ENCODE measurements at places on chromosomes 12 and 14.

GRCh38 chr14:29925736-29926135, 1.9 kb downstream of the PRKD1 start:
- DNase-seq: no peak

GRCh38 chr14:20614038-20614840, 23.1 kb upstream of the RNASE12 start:
- DNase-seq: no peak

- peak; percentile 63 for DNase-seq
Measured at GRCh38 chr12:75977952-75978671, 53.5 kb downstream of the PHLDA1 start.

- DNase-seq: no peak
Measured at GRCh38 chr14:90381999-90382451, 14.8 kb upstream of the CALM1 start.

DNA sequence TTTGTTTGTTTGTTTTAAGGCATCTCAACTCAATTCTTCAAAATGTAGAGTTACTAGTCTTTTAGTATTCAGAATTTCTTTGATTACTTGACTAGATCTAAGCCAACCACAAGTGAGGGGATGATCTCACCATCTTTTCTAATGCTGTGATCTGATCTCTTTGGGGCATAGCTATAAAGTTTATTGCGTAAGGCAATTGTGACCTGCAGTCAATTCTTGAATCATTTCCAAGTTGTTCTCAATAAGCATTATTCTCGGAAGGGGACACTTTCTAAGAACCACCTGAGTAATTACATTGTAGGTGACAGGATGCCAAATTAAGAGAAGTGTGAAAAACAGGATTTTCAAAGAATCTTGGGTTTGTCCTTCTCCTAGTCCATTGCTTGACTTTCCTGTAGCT, 13.1 kb downstream of the DACT1 start:
- no peak for DNase-seq

DNA sequence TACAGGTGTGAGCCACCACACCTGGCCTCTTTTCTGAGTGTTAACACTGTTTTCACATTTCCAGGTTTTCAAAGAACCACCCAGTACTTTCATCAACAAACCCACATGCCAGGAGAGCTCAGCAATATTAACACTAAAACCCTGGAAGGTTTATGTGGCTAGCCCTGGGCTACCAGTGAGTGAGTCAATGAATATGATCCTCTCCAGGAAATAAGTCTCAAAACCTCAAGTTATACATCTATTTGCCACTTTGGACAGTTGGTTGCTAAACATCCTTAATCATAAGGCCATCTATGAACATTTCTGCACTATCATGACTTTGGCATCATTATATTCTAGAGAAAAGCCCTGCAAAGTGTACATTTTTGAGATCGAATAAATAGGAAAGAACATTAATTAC, 6.3 kb upstream of the CDKL1 start:
- no peak for DNase-seq

- DNase-seq: no peak
Measured at GRCh38 chr14:39015964-39016577, 87.0 kb downstream of the SEC23A start.

GRCh38 chr14:81797315-81797714, 263.7 kb upstream of the SEL1L start:
- no peak for DNase-seq

DNA sequence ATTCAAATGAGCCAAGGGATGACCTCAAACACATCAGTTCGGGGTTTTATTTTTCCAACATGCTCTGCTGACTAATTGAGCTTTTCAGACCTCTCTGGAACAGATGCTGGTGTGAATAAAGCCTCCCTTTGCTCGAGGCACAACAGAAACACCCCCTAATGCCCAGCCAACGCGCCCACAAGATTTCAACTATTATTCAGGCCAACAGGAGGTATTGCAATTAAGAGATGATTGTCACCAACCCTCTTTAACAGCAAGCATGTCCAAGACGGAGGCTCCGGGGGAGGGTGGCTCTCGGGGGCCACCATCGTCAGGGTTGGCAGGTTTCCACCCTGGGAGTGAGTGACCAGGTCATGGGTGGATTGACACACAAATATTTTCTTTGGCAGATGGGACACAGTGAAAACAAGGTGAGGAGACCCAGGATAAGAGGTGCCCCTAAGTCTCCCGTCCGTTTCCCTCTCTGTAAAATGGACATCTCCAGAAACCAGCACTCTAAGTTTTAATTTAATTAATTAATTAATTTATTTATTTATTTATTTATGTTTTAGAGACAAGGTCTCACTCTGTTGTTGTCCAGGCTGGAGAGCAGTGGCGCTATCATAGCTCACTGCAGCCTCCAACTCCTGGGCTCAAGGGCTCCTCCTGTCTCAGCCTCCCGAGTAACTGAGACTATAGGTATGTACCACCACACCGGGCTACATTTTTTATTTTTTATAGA, 56.1 kb downstream of the MAP1LC3B2 start:
- DNase-seq: no peak

DNA sequence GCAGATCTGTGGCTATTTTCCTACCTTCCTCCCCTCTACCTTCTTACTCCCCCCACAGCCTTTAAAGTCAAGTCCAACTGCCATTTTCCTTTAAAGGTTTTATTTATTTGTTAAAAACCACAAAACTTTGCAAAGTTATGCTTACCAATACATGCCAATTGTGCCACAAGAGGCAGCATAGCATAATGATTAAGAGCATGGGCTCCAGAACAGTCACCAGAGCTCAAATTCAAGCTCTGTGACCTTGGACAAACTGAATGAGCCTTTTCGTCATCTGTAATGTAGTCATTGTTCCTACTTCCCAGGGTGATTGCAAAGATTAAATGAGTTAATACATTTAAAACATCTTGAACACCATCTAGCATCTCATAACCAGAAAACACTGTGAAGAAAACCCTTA, 13.0 kb upstream of the FMNL3 start:
- DNase-seq: no peak

GRCh38 chr14:61266436-61266835, 14.7 kb downstream of the TMEM30B start:
- no peak for DNase-seq

- no peak for DNase-seq
Measured at GRCh38 chr12:83067981-83068380, 381.3 kb downstream of the TMTC2 start.

GRCh38 chr12:67732857-67733256, 84.3 kb downstream of the DYRK2 start:
- no peak for DNase-seq

DNA sequence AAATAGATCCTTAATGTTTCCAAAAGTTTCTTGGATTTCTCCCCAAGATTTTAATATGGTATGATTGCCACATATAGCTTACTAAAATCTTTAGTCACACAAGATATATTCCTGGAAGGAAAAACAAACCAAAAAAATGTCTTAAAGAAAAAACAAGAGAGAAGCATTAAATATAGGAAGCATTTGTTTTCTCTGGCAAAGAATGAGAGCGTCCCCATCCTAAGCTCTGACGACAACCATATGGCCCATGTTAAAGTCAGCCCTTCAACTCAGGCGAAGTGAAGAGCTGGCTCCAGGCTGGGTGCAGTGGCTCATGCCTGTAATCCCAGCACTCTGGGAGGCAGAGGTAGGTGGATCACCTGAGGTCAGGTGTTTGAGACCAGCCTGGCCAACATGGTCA, 35.6 kb downstream of the GCH1 start:
- no peak for DNase-seq

DNA sequence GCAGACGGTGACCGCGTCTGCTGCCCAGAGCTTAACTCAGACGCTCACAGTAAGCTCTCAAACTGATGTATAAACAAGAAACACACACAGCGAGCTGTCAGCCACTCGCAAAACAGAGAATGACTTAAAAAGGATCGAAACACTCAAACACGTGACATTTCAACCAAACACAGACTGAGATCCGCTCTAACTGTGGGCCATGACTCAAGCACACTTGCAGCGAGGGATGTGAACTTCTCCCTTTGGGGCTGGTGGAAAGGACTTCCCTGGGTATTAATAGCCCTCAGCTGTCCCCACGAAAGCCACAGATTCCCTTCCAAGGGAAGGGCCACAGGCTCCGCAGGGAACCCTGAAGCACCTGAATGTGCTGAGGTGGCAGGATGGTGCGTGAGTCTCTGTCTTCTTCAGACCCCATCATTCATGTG, 29.1 kb downstream of the CCDC88C start:
- DNase-seq: peak; percentile 35

GRCh38 chr12:546920-547845, 87.4 kb downstream of the B4GALNT3 start:
- DNase-seq: peak; percentile 52

DNA sequence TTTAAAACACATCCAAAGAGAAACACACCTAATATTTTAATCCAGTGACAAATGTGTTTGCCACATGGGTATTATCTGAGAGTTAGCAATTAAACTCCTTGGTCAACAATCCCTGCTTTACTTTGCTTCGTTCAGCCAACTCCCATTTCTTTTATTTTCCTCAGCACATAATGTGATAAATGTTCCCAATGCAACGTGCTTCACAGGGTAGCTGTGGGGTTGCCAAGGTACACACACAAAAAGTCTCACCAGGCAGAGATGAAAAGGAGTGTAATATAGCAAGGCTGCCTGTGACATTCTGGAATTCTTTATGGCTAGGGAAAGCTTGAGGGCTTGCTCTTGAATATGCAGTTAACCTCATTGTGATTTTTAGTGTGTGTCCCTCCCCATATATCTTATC, 208.0 kb upstream of the DIO2 start:
- DNase-seq: no peak

- DNase-seq: no peak
Measured at GRCh38 chr14:73696466-73697400, 17.5 kb downstream of the PNMA1 start.

DNA sequence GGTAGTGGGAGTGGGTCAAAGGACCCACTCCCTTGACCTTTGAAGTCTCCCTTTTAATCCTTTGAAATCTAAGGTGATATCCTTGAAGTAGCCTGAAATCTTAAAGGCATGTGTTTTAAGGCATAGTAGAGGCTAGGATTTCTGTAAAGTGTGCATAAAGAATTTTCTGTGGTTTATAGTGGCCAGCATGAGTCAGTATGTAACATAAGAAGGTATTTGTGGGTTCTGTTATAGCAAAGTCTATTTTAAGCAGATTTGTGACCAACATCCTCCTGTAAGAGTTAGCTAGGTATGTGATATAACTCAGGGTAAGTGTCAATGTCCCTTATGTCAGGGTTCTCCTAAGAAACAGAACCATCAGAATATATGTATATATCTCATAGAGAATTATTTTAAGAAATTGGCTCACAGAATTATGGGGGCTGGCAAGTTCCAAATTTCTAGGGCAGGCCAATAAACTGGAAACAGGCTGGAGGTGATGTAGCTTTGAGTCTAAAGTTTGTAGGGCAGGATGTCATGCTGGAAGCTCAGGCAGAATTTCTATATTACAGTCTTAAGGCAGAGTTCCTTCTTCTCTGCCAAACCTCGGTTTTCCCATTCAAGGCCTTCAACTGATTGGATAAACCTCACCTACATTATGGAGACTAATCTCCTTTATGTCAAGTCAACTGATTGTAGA, 18.7 kb upstream of the EPYC start:
- DNase-seq: no peak

DNA sequence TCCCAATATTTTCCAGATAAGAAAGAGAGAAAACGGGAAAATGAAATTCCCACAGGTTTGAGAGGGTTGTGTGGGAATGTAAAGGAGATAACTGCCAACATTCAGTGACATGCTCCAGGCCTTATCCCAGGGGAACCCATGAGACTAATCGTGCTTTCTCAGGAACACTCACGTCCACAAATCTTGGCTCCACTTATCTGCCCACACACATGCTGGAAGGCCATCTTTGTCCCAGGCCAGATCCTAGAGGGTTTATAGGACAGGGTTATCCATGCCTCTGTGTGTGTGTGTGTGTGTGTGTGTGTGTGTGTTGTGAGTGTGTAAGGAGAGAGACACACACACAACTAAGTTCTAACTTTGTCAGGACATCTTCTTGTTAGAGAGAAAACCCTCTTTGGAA, 182.2 kb upstream of the E2F7 start:
- DNase-seq: no peak

GRCh38 chr12:85029456-85029855, 6.6 kb downstream of the TSPAN19 start:
- DNase-seq: no peak

DNA sequence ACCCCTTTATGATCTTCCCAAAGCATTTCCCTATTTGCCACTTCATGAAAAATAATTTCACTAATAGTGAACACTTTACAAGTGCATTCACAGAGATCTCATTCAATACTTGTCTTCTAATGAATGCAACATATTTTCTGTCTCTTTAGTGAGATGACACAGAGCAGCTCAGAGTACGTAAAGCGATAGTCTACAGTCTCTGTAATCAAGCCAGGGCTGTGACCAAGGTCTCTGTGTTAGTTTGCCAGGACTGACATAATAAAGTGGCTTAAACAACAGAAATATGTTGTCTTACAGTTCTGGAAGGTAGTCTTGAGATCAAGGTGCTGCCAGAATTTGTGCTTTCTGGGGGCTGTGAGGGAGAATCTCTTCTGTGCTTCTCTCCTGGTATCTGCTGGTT, 33.1 kb upstream of the FRS2 start:
- no peak for DNase-seq

DNA sequence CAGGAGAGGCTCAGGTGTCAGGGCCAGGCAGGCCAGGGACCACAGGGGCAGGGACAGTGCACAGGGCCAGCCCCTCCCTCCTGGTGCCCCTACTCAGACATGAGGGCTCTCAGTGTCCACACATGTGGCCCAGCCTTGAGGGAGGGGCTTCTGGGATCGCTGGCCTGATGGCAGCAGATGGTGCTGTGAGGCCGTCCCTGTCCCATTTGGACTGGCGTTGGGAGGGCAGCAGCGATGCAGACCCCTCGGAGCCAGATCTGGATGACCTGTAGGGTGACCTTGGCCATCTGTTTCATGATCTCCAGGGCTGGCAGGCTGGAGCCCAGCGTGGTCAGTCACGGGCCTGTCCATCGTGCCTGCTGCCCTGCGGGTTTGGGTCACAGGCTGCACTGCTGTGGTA, 377.6 kb downstream of the TMEM121 start:
- DNase-seq: no peak

DNA sequence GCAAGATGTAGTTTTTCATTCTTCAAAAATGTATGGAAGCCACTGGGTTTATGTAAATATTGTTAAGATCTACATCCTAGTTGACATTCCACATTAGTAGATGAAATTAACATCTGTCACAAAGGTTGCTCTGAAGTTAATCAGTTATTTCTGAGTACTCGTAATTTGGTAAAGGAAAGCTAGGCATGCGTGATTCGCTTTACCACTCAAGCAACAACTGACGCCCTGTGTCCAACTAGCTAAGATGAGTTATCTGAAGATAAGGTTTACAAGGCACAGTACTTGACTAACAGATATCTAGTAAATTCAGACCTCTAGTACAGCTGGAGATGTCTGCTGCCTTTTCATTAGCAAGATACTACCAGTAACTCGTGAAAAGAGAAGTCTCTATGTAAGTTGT, 14.1 kb downstream of the PRKD1 start:
- DNase-seq: no peak

- no peak for DNase-seq
Measured at GRCh38 chr12:47689215-47689614, 16.6 kb downstream of the RPAP3 start.

GRCh38 chr12:90055071-90055470, 346.4 kb upstream of the ATP2B1 start:
- DNase-seq: no peak

GRCh38 chr12:127459166-127459565, 807.8 kb upstream of the TMEM132C start:
- no peak for DNase-seq

- DNase-seq: no peak
Measured at GRCh38 chr12:5399266-5399665, 32.6 kb upstream of the NTF3 start.

- DNase-seq: no peak
Measured at GRCh38 chr14:94505641-94506040, 3.6 kb downstream of the SERPINA12 start.
